ENCODE measurements at places on chromosomes 6 and 20.

GRCh38 chr20:43711098-43711654 lies 15.6 kb downstream of the GTSF1L start:
- DNase-seq = no peak

GRCh38 chr6:121435444-121436069 lies at the start of gene GJA1:
TSS of gene GJA1 (plus strand) at chr6:121435646. CDS start at chr6:121446848, 11,202 bp downstream.
- no peak for DNase-seq

- no peak for DNase-seq
These were observed 49.0 kb upstream of the CDYL start for GRCh38 chr6:4727217-4727616.

- DNase-seq = no peak
These were observed 12.9 kb downstream of the ITCH start for GRCh38 chr20:34375977-34376430.

DNA sequence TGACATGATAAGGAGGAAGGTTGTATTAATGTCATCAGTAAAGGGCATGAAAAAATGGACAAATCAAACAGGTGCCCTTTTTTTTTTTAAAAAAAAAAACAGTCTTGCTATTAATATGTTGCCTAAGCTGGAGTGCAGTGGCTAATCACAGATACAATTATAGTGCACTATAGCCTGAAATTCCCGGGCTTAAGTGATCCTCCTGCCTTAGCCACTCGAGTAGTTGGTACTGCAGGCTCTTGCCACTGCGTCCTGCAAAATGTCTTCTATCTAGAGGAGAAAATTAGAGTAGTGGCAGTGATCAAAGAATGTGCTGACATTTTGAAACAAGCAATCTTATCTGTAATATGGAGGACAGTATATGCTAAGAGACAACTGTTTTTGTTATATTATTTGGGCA lies 127.7 kb downstream of the ASCC3 start:
- DNase-seq = no peak

DNA sequence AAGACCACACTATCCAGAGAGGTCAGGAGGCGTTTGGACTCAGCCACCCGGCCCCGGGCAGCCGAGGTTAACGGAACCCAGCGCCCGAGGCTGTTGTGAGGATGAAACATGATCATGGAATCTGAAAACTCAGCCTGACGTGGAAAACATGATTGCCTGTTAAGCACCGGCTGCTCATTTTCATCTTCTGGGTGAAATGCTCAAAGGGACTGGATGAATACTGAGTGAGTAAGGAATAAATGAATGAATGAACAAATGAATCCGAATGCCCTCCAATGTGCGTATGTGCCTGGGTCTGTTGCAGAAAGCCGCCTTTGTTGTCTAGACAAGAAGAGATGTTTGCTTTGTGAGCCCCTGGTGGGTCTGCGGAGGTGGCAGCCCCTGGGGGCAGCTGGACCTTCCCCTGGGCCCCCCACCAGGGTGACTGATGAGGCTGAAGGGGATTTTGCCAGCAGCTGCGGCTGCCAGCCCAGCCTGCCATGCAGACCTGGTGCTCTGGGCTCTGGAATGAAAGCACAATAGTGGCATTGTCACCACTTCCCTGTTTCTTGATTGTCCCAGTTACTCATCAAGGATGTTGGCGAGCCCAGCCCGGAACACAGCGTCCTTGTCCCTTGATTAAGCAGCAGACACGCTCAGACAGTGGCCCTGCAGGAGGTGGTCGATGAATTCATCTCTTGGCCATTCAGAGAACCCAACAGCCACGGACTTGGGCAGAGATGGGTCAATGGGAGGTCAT lies 211.1 kb downstream of the ANKRD60 start:
- no peak for DNase-seq

DNA sequence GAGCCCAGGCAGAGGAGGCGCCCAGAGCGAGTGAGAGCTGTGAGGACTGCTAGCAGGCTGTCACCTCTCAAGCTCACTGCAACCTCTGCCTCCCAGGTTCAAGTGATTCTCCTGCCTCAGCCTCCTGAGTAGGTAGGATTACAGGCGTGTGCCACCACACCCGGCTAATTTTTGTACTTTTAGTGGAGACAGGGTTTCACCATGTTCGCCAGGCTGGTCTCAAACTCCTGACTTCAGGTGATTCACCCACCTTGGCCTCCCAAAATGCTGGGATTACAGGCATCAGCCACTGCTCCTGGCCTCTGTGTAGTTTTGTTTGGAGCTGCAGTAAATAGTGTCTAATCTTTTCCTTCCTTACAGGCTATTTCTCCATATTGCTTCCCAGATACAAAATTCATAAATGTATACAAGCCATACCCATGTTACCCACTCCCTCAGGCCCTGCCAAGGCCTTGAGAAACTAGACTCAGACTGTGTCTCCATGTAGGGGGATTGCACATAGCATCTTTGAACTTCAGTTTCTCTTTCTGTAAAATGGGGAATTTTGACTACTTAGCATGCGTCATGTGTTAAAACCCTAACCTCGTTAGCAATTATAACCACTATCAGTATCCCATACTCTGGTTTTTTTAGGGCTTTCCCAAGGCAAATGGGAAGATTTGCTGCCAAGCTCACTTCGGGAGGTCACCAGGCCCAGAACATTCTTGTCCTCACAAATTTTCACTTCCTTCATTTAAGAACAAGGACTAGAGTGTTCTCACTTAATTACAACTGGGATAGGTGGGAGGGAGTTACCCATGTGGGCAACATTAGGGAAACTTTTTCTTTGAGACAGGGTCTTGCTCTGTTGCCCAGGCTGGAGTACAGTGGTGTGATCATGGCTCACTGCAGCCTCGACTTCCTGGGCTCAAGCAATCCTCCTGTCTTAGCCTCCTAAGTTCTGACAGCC lies 67.3 kb upstream of the DDR1 start:
- DNase-seq = no peak
